Heart left ventricle (tissue), 16 donors: ENCODE measurements at places on chromosomes 3 and 15. TPM values are rescaled to one million over a fixed set of nuclear protein-coding genes. Genes with fewer than 3 reads are reported as not detected.

The ACVR2B gene
- polyA plus RNA-seq: 1.5 TPM

The TOMM70 gene
- 25.9 TPM for polyA plus RNA-seq

The TEX9 gene
- 0.21 TPM for polyA plus RNA-seq

The PLA1A gene
- 0.86 TPM for polyA plus RNA-seq

The GLCE gene
- 9.7 TPM for polyA plus RNA-seq

The PLCD1 gene
- 9.5 TPM for polyA plus RNA-seq

The LPP gene
- 9.2 TPM for polyA plus RNA-seq

The ZNF654 gene
- 3.7 TPM for polyA plus RNA-seq

The PROK2 gene
- polyA plus RNA-seq: not detected

The SUSD5 gene
- polyA plus RNA-seq: 0.57 TPM

The SLC9C1 gene
- 0.11 TPM for polyA plus RNA-seq

The GOLGA8J gene
- 0.06 TPM for polyA plus RNA-seq

The ADAMTS9 gene
- polyA plus RNA-seq: 12.1 TPM
